ENCODE measurements at places on chromosomes 4 and X. TPM values are rescaled to one million over a fixed set of nuclear protein-coding genes. Genes with fewer than 3 reads are reported as not detected.

ARHGAP24 gene
- polyA plus RNA-seq: 49.0 TPM

INTS6L gene
- polyA plus RNA-seq: 8.7 TPM

NELFA gene
- polyA plus RNA-seq: 28.3 TPM

CXorf66 gene
- not detected for polyA plus RNA-seq

DCAF8L2 gene
- not detected for polyA plus RNA-seq

GLUD2 gene
- 3.2 TPM for polyA plus RNA-seq

GAGE2A gene
- polyA plus RNA-seq: not detected

TMEM165 gene
- polyA plus RNA-seq: 43.9 TPM

SMIM10L2A gene
- 2.6 TPM for polyA plus RNA-seq

NLRP2B gene
- not detected for polyA plus RNA-seq

TMEM47 gene
- 90.9 TPM for polyA plus RNA-seq

LRIT3 gene
- 0.46 TPM for polyA plus RNA-seq

FRMD7 gene
- polyA plus RNA-seq: 0.06 TPM

CORIN gene
- 0.83 TPM for polyA plus RNA-seq

WDFY3 gene
- polyA plus RNA-seq: 25.5 TPM

SLC6A8 gene
- polyA plus RNA-seq: 43.1 TPM

EXOSC9 gene
- polyA plus RNA-seq: 28.5 TPM

NPY5R gene
- polyA plus RNA-seq: not detected

PAGE4 gene
- polyA plus RNA-seq: not detected

IGFBP7 gene
- 150 TPM for polyA plus RNA-seq

ZXDA gene
- polyA plus RNA-seq: 3.1 TPM

NEXMIF gene
- polyA plus RNA-seq: 0.27 TPM

RAP1GDS1 gene
- 24.0 TPM for polyA plus RNA-seq

CXorf58 gene
- polyA plus RNA-seq: not detected

CYSLTR1 gene
- 10.0 TPM for polyA plus RNA-seq

TMEM128 gene
- 19.0 TPM for polyA plus RNA-seq

CABS1 gene
- not detected for polyA plus RNA-seq

Data from hindlimb muscle (tissue), 1 donor.